ENCODE measurements at places on chromosomes 4 and X.

GRCh38 chr4:54568184-54568583 is 89.6 kb upstream of the KIT start:
- no peak for DNase-seq

- no peak for DNase-seq
Measured at GRCh38 chrX:69389101-69389501, 115.0 kb upstream of the NALF2 start.

DNA sequence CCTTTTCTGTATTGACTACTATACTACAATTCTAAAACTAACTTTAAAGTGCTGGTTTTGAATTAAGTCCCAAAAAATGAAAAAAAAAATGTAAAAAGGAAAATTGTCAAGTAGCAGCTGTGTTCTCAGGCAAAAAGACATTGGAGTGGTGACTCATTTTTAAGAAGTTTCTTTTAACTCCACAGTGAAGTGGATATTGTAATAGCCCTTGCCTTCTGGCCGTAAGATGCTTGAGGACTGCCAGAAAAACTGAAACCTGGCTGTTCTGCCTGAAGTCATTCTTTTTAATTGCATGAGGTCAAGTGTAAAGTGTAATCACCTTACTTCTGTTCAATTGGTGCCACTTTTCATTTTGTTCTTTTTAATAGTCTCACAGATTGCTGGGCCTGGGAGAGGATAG is 28.9 kb downstream of the SPANXD start:
- no peak for DNase-seq

DNA sequence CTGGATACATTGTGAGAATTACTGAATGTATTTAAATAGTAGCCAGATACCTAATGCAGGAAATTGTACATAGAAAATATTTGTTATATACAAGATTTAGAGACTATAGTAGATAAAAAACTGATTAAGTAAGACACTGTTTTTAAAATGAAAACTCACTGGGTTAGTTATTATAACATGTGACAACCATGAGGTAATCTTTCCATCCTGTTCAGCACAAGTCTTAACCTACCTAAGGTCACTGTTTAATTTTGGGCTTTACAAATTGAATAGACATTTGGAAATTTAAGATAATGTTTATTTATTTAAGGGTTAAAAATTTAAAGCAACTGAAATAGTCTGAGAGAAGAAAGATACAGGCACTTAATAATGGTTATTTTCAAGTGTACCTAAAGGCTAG is 102.1 kb downstream of the STIM2 start:
- no peak for DNase-seq

DNA sequence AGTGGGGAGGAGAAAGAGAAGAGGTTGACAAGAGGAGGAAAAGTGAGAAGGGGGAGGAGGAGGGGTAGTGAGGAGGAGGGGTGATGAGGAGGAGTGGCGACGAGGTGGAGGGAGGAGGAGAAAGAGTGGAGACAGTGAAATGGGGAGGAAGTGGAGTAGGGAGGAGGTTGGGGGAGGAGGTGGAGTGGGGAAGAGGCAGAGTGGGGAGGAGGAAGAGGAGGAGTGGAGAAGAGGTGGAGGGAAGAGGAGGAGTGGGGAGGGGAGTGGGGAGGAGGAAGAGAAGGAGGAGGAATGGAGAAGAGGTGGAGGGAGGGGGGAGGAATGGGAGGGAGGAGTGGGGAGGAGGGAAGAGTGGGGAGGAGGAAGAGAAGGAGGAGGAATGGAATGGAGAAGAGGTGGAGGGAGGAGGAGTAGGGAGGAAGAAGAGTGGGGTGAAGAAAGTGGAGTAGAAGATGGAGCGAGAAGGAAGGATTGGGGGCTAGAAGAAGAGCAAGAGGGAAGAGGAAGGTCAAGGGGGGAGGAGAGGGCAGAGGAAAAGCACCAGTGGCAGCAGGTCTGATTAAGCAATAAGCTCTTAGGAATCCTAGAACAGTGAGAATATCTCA is 50.0 kb upstream of the MTNR1A start:
- DNase-seq = no peak

GRCh38 chr4:153082322-153083301 is 121.6 kb upstream of the TRIM2 start:
- no peak for DNase-seq

DNA sequence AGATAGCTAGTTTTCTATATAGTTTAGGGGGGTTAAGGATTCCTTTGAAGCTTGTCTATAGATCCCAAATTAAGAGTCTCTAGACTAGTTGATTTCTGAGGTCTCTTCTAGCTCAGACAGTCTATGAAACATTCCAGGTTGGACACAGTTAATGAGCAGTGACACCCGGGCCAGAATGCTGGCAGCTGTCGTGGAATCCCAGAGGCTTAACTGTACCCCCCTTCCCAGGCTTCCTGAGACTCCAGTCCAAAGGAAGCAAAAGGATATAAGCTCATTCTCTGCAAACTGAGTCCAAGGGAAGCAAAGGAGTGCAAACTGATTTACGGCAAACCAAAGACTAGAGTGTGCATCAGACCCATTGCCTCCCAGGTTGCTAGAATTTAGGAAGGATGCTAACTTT is 62.9 kb downstream of the DCX start:
- no peak for DNase-seq

GRCh38 chr4:40394236-40394635 is 59.1 kb downstream of the CHRNA9 start:
- DNase-seq = no peak

- no peak for DNase-seq
Measured at GRCh38 chr4:8282134-8282641, 12.6 kb downstream of the HTRA3 start.

GRCh38 chr4:114870987-114871386 is 242.4 kb downstream of the NDST4 start:
- no peak for DNase-seq

DNA sequence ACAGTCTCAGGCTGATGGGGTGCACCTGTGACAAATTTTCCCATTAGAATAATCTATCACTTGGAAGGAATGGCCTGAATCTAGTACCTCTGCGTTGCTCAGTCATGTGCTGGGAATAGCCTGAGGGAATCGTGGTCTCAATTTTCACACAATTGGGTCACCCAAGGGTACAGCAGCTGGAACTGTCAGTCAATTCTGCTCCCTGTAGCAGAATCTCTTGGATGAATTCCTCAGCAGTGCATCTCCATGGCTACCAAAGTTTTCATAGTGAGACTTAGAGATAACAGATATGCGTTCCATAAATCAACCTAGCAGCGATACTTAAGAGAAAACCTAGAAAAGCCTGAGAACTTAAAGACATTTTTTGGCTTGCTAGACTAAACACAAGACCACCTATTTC is 288.7 kb upstream of the CTSO start:
- no peak for DNase-seq

- DNase-seq = peak; percentile 33
Measured at GRCh38 chrX:47327902-47328301, 42.5 kb upstream of the ZNF157 start.

DNA sequence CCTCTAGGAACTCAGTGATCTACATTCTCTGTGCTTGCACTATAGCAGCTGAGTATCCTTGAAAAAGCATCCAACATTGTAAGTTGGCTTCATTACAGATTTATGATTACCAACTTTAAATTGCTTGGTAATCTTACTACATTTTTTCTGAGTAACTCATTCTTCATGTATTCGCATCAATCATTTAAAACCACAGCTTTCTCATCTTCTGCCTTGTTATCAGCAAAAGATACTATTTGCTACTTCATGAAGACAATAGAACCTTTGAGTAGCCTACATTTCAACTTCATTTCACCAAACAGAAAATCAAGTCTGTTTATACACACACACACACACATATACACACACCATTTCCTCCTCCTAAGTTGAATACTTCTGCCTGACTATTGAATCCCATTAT is 6.2 kb upstream of the DCAF8L2 start:
- DNase-seq = no peak

- no peak for DNase-seq
Measured at GRCh38 chrX:39904816-39905537, 192.8 kb downstream of the BCOR start.

DNA sequence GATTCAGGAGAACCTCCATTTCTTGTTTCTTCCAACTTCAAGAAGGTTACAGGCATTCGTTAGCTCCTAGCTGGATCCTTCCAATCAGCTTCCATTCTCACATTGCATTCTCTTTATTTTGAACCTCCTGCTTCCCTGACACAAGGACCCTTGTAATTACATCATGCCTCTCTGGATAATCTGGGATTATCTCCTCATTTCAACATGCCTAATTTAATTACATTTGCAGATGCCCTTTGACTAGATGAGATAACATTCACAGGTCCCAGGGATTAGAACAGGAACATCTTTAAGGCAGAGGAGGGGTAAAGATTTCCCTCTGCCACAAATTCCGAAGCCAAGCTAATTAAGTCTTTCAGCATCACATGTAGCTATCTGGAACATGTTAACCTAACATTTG is 753.8 kb upstream of the PCDH7 start:
- no peak for DNase-seq

DNA sequence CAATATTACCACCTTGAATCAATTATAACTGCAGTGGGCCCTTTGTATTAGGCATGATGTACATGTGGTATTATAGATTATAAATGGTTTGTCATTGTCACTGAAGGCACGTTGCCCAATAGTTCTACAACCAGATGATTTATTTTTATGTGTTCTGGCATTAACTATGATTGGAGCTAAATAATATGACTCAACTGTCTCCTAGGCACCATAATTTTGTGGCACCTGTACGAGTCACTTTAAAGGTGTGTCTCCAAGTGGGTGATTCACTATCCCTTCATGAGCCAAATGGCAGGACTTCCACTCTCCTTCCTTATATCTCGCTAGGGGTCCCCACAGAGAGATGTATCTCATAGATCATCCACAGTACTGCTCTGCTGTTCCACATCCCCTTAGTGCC is 6.1 kb upstream of the SMPX start:
- DNase-seq = no peak

- DNase-seq = no peak
Measured at GRCh38 chr4:128582427-128582870, 227.1 kb upstream of the JADE1 start.

GRCh38 chr4:91345632-91346031 is 958.1 kb upstream of the GRID2 start:
- no peak for DNase-seq

DNA sequence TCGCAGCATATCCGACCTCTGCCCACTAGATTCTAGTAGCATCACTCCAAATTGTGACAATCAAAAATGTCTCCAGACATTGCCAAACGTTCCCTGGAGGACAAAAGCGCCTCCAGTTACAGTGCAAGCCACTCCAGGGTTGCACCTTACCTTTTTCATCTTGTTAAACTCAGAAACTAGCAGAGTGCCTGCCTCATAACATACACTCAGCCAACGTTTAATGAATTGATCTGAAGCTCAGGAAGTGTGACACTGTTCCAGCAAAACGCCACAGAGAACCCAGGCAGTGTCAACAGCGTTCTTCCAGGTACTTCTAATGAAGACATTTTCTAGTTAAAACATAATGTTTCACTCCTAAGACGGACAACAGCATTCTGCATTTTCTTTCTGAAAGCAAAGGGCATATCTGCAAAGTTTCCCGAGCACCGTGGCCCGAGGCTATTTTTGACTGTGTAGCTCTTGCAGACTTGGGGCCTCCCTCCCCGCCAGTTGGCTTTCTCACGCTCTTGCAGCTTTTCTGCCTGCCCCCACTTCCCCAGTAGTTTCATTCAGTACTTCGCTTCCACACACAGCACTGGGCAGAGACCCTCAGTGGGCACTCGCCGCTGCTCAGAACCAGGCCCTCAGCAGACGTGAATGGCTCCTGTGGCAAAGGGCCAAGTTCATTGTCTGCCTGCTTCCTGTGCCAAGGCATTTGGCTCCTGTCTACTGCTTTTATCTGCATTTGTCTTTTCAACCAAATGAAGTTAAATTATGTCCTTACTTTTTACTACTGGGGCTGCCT is 133.4 kb upstream of the TTC29 start:
- DNase-seq = no peak

- DNase-seq = no peak
Measured at GRCh38 chr4:185738038-185738552, 73.9 kb downstream of the SORBS2 start.

DNA sequence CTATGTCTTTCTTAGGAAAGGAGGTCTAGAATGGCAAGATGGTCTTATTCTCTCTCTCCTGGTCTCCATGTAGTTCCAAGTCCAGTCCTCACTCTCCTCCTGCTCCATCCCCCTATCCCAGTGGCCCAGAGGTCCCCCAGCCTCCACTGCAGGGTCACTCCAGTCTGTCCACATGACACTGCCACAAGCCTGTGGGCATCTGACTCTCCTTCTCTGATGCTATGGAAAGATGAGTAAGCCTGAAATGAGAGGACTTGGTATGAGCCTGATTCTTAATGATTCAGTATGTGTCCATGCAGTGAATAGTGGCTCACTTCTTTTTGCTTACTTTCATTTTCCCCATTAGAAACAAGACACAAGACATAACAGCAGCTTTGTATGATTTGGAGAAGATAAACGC is 516.8 kb upstream of the ADGRL3 start:
- no peak for DNase-seq

DNA sequence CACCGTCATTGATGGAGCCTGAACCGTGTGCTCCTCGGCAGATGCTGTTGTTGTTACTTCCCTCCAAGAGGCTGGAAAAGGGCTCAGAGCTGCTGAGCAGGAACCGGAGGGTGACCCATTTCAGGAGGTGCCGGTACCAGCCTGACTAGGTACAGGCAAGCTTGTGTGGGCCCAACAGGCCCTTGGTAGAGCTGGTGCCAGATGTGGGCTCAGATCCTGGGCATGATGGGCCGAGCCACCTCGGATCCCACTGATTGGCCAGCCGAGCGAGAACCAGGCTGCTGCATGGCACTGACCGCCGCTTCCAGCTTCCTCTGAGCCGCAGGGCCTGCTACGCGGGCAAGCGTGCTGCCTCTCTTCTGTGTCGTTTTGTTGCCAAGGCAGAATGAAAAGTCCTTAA is 33.7 kb downstream of the NOP14 start:
- no peak for DNase-seq

DNA sequence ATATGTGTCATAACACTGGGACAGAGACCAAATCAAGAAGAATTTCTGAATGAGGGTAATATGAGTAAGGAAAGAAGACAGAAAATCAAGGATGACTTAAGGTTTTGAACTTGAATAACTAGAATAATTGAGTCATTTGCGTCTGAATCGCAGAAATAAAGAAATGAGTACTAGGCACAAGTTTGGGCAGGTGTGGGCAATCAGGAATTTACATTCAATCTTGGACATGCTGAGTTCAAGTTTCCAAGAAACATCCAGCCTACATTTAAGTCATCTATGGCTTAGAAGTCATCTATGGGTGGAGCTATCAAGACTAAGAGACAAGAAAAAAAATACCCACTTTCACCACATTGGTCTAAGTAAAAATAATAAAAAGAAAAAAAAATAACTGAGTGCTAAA is 30.4 kb upstream of the WDR44 start:
- DNase-seq = no peak

DNA sequence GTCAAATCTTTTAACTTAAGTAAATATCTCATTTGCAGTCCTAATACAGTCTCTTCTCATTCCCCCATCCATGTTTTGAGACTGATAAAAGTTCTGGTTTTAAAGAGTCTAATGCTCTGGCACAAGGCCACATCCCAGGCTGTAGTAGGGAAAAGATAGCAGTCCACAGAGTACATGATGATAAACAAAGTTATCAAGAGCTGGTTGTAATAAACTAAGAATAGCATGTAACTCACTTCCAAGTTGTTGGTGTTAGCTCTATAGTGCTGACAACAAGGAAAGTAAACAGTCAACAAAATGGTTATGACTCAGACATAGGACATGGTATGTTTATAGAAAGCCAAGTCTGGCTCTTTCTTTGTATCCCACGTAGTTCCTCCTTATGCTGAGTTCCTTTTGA is 21.8 kb upstream of the AREG start:
- DNase-seq = no peak

Data from NK-92 treated with Interleukin-12 subunit alpha and Interleukin-12 subunit beta, amount 100 ng/mL, for 24 hours (cell line).